ENCODE measurements at places on chromosomes 5 and 9.
A peak's percentile ranks its signal among the peaks of the same experiment; 100 is the strongest.

DNA sequence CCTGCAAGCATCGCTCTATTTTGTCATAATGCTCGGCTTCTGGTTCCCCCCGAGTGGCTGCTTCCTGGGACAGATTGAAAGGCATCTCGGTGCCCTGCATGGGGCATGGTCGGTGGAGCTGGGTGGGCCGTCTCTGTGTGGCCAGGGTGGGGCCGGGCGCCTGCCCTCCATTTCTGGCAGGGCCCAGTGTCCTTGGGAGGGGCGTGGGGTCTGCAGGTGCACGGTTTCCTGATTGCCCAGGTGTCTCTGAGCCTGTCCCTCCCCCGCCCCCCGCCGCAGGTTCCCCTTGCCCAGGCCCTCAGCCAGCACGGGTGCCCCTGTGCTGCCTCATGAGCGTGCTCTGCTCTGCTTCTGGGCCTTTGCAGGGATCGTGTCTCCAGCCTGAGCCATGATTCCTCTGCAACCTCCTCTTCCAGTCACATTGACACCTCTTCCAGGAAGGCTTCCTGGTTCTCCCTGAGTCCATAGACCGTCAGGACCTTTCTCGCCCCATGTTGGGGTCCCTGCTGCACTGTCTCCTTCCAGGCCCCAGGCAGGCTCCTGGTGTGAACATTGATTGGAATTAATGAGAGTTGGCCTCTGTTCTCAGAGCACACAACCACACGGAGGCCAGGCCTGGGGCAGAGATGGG lies 90.2 kb downstream of the RXRA start:
- DNase-seq = no peak

DNA sequence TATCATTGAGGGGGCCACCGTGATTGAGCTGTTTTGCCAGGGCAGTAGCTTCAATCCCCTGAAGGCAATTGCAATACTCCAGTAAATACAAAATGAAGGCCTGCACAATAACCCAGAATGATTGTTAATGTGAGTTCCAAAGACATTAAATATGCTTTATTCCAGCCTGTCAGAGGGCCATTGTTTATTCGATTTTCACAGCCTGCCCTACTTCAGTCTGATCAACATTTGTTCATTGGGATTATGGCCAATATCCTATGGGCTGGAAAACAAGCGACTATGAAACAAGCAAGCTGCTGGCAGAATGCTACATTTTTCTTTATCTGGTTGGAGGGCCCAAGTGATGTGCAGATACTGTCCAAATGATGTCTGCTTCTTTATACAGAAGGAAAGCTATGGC lies 543.1 kb downstream of the TLE1 start:
- DNase-seq = no peak

DNA sequence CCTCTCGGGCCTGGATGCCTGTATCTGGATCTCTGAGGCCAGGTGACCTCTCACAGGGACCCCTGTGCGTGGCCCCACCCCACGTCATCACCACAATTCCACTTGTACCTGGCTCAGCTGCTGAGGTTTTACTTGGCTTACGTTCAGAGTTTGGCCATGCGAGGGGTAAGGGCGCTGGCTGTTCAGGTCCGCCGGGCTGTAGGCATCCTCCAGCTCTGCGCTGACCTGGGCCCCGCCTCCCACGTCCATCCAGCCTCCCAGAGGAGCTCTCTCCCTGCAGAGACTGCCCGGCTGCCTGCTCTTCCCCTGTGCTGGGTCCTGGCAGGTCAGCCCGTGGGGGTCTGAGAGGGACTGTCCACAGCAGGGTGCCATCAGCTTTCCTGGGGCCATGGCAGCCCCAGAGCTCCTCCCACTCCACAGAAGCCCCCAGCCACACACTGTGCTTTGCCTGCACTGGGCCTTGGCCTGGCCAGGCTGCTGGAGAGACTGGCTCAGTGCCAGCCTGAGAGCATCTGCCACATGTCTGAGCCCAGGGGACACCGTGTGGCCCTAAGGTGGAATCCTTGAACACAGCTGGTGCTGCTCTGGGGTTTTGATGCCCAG lies 43.6 kb downstream of the SLC6A3 start:
- no peak for DNase-seq

DNA sequence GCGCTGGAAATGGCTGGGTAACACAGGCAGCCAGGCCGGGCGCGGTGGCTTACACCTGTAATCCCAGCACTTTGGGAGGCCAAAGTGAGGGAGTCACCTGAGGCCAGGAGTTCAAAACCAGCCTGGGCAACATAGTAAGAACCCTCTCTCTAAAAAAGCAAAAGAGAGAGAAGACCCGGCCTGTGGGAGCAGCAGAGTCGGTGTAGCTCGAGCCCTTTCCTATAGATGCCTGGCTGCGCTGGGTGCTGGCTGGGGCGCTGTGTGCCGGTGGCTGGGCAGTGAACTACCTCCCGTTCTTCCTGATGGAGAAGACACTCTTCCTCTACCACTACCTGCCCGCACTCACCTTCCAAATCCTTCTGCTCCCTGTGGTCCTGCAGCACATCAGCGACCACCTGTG lies 9.2 kb downstream of the UCK1 start:
- no peak for DNase-seq

DNA sequence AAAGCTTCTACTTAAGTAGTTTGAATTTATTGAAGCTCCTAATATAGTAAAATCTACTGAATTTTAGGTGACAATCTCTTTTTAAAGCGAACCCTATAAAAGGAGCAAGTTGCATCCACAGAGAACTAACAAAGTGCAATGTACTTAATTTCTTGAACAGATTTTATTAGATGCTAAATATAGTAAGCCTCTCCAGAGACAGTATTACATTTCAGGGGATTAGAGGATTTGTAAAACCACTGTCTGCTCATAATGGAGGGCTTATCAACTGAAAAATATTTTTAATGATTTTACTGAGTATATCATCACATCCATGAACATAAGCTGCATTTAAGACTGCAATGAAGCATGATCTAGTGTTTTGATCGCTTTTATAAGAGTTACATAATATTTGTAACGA lies 230.0 kb upstream of the EFNA5 start:
- no peak for DNase-seq

GRCh38 chr9:23823986-23824829 lies 1.8 kb downstream of the ELAVL2 start:
- DNase-seq = no peak

- DNase-seq = no peak
Observed at GRCh38 chr5:135065306-135066265, 31.6 kb upstream of the PITX1 start.

DNA sequence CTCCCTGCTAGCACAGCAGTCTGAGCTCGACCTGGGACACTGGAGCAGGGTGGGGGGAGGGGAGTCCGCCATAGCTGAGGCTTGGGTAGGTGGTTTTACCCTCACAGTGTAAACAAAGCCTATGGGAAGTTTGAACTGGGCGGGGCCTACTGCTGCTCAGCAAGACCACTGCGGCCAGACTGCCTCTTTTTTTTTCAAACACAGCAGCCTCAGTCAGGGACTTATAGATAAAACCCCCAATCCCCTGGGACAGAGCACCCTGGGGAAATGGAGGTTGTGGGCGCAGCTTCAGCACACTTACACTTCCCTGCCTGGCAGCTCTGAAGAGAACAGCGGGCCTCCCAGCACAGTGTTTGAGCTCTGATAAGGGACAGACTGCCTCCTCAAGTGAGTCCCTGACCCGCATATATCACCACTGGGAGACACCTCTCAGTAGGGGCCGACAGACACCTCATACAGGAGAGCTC lies 151.1 kb upstream of the APC start:
- DNase-seq = no peak

GRCh38 chr9:83401328-83401900 lies 136.8 kb downstream of the FRMD3 start:
- no peak for DNase-seq

- no peak for DNase-seq
Observed at GRCh38 chr5:124996023-124996763, 249.8 kb upstream of the ZNF608 start.

DNA sequence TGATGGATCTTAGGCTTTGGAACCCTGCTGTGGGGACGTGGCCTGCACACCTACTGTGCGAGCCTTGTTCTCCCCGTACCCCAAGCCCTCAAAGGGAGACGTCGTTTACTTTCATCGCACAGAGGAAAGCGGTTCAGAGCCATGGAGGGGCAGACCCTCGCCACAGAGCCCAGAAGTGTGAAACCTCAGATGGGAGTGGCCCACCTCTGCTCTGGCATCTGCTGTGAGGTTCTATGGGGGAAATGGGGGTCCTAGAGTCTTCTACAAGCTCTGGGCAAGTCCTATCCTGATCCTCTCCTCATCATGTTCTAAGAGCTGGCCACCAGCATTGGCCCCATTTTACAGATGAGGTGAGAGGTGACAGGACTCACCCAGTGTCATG lies 3.7 kb upstream of the RNF44 start:
- DNase-seq = peak; percentile 22

- DNase-seq = no peak
Observed at GRCh38 chr5:107926121-107926520, 255.4 kb upstream of the EFNA5 start.

DNA sequence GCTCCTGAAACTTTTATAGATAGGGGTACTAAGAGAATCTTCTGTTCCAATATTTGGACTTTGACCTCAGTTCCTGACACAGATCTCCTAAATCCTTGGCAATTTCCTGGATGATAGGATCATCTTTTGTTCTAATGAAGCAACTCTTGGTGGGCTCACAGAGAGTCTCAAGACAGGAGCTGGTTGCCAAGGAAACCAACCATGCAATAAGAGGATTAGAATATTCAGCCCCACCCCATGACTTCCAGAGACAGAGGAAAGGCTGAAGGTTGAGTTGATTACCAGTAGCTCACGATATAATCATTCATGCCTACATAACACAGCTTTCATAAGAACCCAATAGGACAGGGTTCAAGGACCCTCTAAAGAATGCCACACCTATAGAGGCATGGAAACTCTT lies 2050.2 kb upstream of the CDH6 start:
- no peak for DNase-seq

DNA sequence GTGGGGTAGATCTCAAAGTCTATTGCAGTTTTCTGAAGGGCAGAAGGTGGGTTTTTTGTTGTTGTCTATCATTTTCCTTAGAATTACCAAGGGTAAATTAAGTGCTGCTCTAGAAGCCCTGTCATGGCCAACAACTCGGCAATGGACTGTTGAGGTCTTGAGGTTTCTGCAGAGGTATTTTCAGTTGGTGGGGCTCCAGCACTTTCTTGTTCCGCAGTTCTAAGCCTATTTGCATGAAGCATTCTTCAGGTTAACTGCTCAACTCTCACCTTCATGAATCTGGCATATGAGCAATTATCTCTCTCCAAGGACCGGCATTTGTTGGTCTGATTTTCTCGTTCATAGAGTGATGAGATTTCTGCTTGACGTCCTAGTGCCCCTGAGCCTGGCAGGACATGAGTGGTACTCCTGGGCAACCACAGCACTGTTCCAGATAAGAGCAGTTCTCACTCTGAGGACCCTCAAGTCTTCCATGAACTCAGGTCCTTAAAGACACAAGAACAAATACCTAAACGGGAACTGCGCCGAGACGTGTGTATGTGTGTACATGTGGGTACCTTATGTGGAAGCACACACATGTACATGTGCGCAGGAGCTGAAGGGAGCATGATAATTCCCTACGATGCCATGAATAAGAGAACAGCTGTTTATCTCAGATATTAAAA lies 544.5 kb downstream of the CSNK1G3 start:
- no peak for DNase-seq

DNA sequence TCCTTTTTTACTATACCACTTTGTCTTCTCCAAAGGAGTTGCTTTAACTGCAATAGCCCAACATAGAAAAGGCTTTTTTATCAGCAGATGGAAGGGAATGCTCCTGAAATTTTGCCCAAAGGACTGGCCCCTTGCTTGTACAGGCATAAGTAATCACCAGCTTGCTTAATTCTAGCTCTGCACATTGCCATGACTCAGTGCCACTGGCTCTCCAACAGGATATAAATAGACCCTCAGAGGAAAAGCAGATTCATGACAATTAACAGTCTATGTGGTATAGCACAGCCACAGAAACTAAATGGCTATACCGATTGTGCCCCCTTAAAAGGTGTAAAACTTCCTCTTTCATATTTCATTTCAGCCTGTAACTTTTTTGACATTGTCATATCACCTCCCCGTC lies 227.0 kb downstream of the ZNF608 start:
- no peak for DNase-seq

DNA sequence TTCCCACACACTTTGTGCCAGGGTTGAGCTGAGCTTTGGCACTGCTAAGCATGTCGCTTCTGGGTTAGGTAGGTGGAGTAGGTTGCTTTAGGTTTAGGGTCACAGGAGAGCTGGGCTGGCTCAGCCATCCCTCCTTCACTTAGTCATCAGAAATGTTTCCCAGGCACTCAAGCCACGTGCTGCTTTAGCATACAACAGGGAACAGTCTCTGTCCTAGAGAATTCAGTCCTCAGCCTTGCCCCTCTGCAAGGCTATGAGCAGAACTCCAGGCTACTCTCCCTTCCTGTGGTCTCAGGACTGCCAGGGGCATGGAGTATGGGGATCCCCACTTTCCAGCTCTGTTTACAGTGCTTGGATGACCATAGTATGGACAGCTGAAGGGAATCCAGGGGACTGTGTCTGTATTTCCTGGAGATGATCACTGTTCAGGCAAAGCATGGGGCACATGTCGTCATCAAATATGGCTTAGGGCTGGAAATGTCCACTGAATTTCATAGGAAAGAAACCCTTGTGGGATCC lies 7.5 kb upstream of the ANKRD33B start:
- no peak for DNase-seq

DNA sequence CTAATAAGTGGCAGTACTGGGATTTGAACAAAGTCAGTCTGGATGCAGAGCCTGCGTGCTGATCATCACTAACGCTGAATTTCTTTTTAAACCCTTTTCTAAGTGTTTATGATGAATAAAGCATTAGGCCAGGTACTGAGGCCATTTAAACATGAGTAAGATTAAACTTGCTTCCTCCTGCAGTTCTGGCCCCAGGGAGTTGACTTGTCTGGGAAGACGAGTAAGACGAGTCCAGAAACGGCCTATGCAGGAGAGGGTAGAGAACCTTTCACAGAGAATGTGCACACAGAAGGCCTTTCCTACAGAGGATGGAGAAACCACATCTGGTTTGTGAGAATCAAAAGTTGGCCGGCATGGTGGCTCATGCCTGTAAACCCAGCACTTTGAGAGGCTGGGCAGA lies 42.9 kb downstream of the SPRY4 start:
- DNase-seq = no peak

DNA sequence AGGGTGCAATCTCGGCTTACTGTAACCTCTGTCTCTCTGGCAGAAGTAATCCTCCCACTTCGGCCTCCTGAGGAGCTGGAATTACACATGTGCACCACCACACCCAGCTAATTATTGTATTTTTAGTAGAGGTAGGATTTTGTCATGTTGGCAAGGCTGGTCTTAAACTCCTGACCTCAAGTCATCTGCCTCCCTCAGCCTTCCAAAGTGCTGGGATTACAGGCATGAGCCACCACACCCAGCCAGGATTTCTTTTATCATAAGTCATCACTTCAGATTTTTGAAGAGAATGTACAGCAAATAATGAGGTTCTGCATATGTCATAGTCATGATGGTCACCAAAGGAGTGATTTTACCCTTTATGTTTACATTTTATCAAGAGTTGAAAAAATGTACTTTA lies 108.1 kb downstream of the GCNT1 start:
- DNase-seq = no peak

- DNase-seq = peak; percentile 73
Observed at GRCh38 chr9:137550231-137550621, at the start of gene PNPLA7. Gene PNPLA7 (minus strand): TSS chr9:137550402. CDS start chr9:137550197, 205 bp downstream.

Data from CD4-positive, alpha-beta T cell treated with Interleukin-6 for 4 hours (primary cell).